Suppressor macrophage (primary cell): ENCODE measurements at places on chromosomes 13 and 19.
A peak's percentile ranks its signal among the peaks of the same experiment; 100 is the strongest.

- DNase-seq: no peak
Observed at GRCh38 chr13:49464621-49465325, 20.7 kb downstream of the SETDB2 start.

DNA sequence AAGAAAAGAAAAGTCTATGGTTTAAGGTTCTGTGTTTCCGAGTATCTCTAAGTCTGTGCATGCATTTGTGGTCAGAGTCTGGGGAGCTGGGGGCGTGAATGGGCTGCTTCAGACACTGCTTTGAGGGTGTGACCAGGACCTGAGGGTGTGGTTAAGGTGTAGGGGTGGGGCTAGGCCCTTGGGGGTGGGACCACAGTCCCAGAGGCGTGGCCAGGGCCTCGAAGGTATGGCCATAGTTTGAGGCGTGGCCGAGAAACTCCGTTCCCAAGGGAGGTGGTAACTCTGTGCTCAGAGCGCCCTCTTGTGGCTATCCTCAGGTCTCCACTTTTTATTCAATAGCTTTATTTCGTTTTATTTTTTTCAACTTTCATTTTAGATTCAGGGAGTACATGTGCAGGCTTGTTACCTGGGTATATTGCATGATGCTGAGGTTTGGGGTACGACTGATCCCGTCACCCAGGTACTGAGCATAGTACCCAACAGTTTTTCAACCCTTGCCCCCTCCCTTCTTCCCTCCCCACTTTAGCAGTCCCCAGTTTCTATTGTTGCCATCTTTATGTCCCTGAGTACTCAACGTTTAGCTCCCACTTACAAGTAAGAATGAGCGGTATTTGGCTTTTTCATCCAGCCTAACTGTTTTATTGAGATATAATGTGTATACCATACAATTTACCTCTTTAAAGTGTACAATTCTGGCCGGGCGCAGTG lies 7.0 kb upstream of the CBLC start:
- peak; percentile 99 for DNase-seq

GRCh38 chr13:37143911-37144310 lies 38.4 kb upstream of the CSNK1A1L start:
- no peak for DNase-seq

DNA sequence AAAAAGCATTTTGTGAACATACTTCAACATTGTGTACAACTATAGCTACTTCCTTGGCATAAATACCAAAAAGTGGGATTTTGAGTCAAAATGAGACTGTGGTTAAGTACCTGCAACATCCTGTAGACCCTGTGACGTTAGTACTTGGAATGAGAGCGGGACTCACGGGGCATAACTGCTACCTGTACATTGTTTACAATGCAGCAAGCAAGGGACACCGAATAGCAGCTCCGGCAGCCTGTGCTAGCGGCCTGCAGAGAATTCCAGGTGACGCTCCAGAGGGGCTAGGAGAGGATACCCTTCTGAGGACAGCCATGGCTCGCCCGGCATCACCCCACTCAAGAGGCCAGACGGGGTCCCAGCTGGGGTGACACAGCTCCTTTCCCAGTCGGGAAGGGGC lies 824 bp upstream of the ZNF331 start:
- peak; percentile 2 for DNase-seq

DNA sequence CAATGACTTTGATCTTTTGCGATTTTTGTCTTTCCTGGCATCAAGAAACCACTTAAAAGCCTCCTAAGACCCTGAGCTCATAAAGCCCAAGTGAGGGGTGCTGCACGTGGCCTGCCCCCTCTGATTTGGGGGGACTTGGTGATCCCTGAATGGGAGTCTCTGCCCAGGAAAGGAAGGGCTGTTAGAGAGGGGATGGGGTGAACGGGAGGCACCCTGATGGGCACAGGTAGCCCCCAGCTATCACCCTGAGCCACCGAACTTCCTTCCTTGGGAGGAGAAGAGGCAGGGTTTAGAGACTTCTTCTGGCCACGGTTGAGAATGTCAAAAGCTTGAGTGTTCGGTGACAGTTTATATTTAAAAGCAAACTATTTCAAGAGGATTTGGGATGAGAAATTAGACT lies 305.5 kb downstream of the ZNF536 start:
- DNase-seq: no peak

DNA sequence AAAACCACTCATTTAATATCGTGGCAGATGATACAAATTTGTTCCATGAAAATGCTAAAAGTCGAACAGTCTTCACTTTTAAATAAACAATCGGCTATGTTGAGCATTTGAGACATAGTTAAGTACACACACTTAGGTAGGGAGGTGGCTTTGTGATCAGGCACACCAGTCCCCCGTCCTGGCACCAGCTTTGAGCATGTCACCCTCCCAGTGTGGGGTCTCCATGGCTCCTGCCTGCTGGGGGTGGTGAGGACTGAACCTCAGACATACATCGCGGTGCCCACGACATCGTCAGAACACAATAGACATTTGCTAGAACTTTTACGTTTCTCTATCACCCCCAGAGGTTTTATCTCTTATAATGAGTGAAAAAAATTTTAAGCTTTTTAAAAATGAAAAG lies 62.0 kb downstream of the RFX2 start:
- no peak for DNase-seq

GRCh38 chr13:99280166-99280565 lies 22.0 kb upstream of the GPR18 start:
- DNase-seq: peak; percentile 92

- DNase-seq: no peak
Observed at GRCh38 chr19:38168637-38169036, 55.4 kb downstream of the DPF1 start.

DNA sequence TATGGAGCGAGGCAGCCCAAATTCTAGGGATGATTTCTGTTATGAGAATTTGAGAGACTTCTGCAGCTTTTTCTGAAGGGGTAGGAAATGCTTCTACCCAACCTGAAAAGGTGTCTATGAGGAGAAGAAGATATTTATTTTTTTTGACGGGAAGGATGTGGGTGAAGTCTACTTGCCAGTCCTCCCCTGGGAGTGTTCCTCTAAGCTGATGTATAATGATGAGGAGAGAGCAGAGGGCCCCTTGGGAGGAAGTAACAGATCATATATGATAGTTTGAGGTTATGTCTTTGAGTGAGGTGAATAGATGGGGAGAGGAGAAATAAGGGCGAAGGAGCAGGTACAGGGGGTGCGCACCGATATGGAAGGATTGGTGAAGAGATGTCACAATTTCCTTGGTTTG lies 910.6 kb upstream of the SLITRK5 start:
- no peak for DNase-seq

DNA sequence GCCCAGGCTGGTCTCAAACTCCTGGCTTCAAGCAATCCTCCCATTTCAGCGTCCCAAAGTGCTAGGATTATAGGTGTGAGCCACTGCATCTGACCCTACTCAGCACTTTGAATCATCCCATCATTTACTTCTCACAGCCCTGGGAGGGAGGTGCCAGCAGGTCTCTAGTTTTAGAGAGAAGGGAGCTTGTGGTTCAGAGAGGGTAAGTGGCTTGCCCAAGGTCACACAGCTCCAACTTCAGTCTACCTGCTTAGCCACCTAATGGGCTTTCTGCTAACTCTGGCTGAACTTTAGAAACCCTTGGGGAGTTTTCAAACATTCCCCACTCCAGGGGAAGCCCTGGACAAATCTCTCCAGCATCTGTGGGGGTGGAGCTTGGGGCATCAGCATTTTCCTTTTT lies 18.3 kb downstream of the CACNA1A start:
- no peak for DNase-seq

GRCh38 chr13:27367570-27367969 lies 56.8 kb upstream of the GTF3A start:
- DNase-seq: no peak

- no peak for DNase-seq
Observed at GRCh38 chr13:71685072-71685471, 181.9 kb downstream of the DACH1 start.

DNA sequence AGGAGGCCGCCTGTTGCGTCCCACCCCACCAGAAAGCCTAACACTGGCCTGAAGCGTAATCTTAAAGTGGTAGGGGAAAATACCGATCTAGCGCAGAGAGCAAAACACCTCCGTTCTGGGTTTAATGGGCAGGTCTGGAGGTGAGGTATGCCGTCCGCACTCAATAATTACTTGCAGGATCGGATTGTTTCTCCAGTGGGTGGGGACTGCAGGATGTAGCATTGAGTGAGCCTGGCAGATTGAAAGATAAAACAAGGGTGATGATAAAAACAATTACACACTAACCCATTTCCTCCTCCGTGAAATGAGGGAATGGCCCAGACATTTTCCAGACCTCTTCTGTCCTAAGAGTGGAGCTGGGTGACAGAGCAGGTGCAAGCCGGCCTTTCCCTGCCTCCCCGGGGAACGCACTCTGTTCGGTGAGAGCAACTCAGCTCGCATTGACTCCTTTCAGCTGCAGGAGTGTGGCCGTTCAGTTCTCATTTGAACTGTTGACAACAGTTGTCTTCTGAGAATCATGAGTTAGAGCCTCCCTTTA lies 110.2 kb upstream of the DOCK9 start:
- DNase-seq: no peak

GRCh38 chr19:44947041-44947581 lies 1.3 kb downstream of the APOC2 start:
- DNase-seq: peak; percentile 78

- no peak for DNase-seq
Observed at GRCh38 chr19:39727070-39727800, 10.6 kb downstream of the CLC start.

DNA sequence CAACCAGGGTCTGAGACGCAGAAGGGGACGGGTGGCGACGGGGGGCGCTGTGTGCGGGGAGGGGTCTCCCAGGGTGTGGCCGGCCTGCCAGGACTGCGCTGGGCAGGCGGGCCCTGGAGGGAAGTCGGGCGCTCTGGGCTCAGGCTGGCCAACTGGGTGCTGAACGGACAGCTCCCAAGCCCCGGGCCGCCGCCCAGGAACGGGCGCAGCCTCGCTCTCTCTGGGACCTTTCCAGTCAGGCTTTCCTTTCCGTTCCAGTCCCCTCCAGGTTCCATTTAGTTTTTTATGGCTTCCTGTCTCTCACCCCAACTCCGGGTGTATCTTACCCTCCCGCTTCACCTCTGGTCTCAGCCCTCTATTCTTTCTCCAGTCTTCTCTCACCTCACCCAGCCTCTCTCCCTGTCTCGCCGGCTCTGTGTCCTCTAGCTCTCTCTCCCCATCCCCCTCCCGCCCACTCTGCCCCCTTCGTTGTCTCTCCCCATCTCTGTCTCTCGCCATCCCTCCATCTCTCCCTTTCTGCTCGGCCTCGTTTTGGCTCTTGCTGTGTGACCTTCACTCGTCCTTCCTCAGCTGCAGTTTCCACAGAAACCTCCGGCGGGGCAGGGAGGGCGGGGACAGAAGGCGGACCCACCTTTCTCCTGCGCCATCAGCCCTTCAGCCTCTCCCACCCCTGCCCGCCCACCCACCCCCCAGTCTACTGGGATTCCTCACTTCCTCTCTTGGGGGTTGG lies 3.3 kb upstream of the ATP1A3 start:
- peak; percentile 71 for DNase-seq

DNA sequence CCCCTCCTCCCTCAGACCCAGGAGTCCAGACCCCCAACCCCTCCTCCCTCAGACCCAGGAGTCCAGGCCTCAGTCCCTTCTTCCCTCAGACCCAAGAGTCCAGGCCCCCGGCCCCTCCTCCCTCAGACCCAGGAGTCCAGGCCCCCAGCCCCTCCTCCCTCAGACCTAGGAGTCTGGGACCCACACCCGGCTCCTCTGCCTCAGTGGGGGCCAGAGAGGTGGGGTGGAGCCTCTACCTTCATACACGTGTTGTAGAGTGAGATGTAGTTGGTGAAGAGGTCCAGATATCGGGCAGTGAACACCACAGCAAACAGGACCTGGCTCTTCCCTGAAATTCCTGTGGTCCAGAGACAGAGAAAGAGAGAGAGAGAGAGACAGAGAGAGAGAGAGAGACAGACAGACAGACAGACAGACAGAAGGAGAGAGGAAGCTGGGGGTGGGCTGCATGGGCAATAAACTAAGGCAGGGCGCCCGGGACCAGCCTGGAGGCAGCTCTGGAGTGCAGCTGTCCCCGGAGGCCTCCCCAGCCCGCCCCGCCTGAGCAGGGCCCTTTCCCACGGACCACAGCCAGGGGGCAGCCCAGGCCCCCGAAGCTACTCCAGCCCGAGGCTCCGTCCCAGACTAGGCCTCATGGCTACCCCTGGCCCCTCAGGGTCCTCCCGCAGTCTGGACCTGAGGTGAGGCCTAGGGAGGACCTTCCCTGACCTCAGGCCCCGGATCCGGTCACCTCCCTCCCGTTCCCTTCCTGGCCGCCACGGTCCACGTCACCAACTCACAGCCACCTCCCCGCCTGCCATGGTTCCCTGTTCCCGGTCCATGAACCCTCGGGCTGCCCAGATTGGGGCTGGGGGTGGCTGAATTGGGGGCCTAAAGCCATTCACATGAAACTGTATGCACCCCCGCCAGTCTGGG lies 907 bp downstream of the KDELR1 start:
- DNase-seq: peak; percentile 76

DNA sequence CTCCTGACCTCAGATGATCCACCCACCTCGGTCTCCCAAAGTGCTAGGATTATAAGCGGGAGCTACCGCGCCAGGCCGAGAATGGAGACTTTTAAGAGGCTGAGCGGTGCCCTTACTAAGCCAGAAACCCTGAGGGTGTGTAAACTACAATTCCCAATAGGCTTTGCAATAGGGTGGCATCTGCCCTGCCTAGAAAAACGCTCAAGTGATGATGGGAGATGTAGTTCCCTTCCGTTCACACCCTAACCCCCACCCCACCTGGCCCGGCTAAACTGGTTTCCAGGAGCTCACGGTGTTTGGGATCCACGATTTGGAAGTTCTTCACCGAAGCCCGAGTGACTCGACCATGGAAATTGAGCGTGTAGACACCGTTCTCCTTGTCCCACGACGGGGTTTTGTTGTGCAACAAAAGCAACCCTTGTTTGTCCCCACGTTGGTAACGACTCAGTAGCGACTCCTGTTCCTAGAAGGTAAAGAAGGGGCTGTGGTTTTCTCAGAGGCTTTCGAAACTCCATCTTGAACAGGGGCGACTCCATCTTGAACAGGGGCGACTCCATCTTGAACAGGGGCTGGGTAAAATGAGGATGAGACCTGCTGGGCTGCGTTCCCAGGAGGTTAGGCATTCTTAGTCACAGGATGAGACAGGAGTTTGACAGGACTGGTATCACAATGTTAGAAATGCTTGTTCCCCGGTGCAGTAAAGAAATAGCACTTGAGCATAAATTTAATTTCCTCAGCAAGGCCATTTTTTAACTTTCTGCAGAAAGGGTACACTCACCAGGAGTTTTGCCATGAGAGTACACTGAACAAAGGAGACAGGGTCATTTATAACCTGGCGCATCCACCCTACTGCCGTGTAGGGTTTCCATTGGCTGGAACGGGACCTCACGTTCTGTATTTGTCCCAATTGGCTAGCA lies 9.8 kb downstream of the PPP1R15A start:
- peak; percentile 34 for DNase-seq

- DNase-seq: no peak
Observed at GRCh38 chr13:99327126-99327525, 19.9 kb upstream of the GPR183 start.

GRCh38 chr19:48798937-48799336 lies 11.9 kb downstream of the BCAT2 start:
- no peak for DNase-seq

GRCh38 chr13:109509154-109509900 lies 277.1 kb downstream of the IRS2 start:
- no peak for DNase-seq
